GM13977 (cell line): ENCODE measurements at places on chromosomes 11 and 22.
A peak's percentile ranks its signal among the peaks of the same experiment; 100 is the strongest.

GRCh38 chr11:8257003-8257664 lies 6.5 kb downstream of the LMO1 start:
- no peak for DNase-seq

DNA sequence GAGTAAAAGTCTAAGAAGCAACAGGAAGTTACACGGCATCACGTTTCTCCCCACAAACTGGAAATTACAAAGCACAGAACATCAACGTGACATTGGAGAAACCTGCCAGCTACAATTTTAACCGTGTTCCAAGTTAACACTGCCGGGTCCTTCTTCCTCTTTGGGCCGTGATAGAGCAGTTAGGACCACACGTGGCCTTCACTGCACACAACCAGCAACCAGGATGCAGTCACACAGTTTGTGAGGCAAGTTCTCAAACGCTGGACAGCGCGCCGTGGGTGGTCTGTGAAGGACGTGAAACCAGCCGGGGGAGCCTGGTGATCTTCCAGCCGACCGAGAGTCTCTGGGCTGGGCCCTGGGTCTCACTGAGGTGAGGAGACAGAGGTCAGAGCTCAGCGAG lies 14.6 kb downstream of the C11orf21 start:
- no peak for DNase-seq

- peak; percentile 7 for DNase-seq
Observed at GRCh38 chr11:57512646-57513451, 2.7 kb downstream of the SLC43A1 start.

DNA sequence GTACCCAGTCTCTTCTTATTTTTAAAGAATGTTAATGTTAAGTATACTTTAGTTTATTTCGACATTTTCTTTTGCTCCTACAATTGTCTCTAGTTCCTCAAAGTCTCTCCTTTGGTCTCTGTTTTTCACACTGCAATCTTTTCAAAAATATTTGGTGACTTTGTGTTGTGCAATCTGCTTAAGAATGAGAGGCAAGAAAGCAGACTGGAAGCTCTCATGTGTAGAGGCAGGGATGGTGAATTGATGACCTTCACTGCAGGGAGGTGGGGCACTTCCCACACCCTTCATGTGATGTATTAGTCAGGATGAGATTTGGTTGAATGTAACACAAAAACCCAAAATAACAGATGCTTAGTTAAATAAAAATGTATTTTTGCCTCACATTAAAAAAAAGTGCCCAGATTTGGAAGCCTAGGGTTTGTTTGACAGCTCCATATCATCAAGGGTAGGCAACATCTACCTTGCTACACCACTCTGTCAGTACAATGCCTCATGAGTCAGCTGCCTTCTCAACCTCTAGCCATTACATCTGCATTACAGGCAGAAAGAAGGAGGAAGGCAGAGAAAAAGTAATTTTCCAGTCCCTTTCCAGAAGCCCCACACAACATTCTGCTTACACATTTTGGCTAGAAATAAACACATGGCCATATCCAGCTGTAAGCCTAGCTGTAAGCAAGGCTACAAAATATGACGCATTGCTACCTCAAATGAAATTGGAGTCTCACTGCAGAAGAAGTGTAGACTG lies 3.8 kb upstream of the MMP27 start:
- no peak for DNase-seq

GRCh38 chr22:39073981-39074380 lies 3.1 kb upstream of the APOBEC3G start:
- DNase-seq: no peak

DNA sequence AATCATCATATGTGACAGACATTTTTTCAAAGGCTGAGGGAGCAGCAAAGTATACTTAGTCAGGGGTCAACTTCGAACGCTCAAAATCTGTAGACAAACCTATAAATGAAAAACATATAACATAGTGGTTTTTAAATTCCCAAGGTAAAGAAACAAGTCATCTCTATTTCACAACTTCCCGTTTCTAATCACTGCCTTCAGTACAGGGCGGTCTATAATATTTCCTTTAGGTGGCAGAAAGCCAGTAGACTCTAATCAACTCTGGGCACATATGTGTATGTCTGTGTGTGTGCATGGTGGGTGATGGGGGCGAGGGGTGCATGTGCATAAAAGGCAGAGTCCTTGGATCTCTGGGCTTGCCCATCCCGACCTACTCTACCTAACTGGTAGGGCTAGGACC lies 55.0 kb upstream of the ARFGAP3 start:
- no peak for DNase-seq

DNA sequence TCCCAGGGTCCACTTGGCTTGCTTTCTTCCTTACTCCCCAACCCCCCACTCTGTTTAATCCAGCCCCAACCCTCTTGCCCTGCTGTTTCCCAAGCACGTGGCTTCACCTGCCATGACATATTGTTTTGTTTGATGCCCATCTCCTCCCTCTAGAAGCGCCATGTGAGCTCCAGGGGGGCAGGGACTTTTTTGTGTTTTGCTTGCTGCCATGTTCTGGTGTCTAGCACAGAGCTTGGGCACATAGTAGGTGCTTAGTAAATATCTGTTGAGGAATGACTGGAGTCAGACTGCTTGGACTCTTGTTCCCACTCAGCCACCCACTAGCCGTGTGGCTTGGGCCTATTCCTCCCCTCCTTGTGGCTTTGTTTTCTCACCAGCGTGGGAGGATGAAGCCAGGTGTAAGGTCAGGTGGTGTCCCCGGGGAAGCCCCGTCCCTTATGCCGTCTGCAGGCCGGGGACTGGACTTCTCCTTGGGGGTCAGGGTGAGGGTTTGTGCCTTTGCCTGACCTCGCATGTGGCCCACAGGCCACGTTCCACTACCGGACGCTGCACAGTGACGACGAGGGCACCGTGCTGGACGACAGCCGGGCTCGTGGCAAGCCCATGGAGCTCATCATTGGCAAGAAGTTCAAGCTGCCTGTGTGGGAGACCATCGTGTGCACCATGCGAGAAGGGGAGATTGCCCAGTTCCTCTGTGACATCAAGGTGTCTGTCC lies 3.8 kb downstream of the AIP start:
- DNase-seq: peak; percentile 81

DNA sequence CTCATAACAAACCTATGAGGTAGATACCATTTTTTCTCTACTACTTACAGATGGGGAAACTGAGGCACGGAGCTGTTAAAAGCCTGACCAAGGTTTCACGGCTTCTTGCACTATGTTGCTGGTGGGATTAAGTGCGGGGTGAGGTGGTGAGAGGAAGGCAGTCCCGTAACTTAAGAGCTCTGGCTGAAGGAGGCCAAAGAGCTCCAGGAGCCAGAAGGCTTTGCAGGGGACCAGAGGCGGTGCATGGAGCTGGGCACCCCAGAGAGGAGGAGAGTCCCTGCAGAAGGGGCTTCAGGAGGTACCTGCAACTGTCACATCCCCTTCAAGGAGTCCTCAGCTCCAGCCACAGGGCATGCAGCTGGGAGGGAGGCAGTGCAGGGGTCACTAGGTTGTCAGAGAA lies 4.1 kb downstream of the CHRM4 start:
- DNase-seq: no peak

- DNase-seq: peak; percentile 59
Observed at GRCh38 chr22:39290724-39291161, 28.7 kb downstream of the RPL3 start.

- DNase-seq: no peak
Observed at GRCh38 chr11:118621071-118621783, 13.8 kb downstream of the PHLDB1 start.

DNA sequence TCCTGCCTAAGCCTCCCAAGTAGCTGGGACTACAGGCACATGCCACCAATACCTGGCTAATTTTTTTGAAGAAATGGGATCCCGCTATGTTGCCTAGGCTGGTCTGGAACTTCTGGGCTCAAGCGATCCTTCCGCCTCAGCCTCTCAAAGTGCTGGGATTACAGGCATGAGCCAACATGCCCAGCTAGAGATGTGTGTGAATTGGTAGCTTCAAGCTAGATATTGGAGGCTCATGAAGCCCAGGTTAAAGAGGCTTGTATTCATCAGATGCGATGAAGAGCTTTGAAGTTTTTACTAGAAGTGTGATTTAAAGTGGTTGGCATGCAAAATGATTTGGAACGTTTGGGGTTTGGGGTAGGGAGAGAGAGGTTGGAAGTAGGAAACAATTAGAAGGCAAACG lies 19.6 kb downstream of the NF2 start:
- DNase-seq: no peak

GRCh38 chr11:64987998-64988854 lies 8.5 kb downstream of the BATF2 start:
- no peak for DNase-seq

- DNase-seq: no peak
Observed at GRCh38 chr11:57203882-57204480, 22.2 kb downstream of the LRRC55 start.

GRCh38 chr11:1750840-1751530 lies 590 bp upstream of the IFITM10 start:
- peak; percentile 37 for DNase-seq

DNA sequence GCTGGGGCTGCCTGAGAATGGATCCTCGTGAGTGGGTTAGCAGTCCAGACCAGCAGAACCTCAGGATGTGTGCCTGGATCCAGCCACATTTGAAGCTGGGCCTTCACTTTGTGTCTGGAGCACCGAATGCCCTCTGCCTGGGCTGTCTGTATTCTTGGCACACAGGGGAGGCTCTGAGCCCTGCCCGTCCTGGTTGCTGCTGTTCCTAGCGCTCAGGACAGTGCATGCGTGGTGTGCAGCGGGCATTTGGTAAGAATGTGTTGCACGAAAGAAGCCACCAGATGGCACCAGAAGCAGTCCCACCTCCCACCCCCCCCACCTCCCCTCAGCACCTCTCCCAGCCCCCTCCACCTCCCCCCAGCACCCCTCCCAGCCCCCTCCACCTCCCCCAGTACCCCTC lies 4.1 kb upstream of the MAPK11 start:
- DNase-seq: peak; percentile 76

DNA sequence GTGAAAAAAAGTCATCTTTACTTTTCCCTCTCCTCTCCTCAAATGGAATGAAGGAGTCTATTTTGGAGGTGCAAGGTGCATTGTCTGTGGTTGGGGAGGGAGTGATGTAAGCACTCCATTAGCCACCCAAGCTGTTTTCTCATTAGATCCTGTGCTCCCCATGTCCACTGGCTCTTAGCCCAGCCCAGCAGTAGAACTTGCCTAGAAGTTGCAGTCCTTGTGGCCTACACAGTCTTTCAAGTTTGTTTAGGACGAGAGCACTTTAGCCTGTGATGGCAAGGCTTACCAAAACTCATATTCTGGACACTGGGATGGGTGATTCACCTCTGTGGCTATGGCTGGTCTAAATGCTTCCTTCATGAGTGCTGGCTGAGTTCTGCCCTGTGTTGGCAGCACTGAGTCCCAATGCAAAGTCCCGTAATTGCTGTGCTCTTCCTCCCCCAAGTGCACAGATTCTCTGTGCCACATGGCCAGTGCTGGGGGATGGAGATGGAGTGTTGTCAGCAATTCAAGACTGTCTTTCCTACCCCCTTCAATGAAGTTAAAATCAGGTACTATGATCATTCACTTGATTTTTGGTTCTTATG lies 15.8 kb downstream of the SLC22A25 start:
- no peak for DNase-seq

- no peak for DNase-seq
Observed at GRCh38 chr11:114326151-114326550, 30.0 kb downstream of the NNMT start.

GRCh38 chr11:72932132-72932570 lies 117.9 kb downstream of the ATG16L2 start:
- DNase-seq: no peak

DNA sequence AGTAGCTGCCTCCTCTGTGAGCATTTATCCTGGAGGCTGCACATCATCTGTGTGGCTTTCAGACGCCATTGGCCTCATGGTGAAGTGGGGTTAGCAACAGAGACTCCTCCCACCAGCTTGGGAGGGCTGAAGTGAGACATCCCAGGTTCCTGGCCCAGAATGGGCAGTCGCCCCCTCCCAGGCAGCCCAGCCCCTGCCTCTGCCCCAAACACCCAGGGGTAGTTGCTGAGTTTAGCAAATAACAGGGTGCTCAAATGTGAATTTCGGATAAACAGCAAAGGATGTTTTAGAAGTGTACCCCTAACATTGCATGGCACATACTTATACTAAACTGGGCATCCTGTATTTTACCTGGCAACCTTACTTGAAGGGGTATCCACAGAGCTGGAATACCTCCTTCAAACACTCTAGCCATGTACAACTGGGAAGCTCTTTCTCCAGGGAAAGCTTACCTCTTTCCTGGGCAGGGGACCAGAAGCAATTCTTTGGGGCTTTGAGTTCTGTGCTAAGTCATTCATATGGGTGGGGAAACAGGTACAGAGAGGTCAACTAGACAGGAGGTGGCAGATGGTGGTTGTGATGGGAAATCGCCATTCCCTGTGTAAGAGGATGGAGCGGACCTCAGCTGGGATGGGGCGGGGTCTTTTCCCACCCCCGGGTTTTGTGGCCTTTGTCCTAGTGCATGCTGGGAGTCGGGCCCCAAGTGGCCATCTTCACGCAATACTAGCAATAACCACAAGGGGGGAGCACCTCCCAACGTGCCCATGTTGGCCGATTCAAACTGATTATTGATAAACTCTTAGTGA lies 19.3 kb downstream of the MTFP1 start:
- DNase-seq: peak; percentile 86
